CD4-positive, alpha-beta T cell treated with Interleukin-17A for 1 hour (primary cell): ENCODE measurements at places on chromosomes 5 and 9.
A peak's percentile ranks its signal among the peaks of the same experiment; 100 is the strongest.

DNA sequence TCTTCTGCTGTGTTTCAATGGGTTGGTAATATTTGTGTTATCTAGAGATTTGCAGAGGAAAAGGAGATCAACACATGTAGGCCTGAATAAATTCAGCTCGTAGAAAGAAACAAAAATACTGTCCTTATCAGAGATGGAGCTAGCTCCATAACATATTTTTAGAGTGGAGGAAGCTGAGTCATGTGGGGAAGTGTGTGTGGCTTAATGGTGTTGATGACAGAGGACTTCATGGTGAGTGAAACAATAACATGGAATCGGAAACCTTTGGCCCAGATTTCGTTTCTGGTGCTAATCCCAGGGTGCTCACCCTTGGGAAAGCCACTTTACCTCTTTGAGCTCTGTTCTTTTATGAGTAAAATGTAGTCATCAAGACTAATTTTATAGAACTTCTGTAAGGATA lies 825.0 kb downstream of the TLR4 start:
- no peak for DNase-seq

DNA sequence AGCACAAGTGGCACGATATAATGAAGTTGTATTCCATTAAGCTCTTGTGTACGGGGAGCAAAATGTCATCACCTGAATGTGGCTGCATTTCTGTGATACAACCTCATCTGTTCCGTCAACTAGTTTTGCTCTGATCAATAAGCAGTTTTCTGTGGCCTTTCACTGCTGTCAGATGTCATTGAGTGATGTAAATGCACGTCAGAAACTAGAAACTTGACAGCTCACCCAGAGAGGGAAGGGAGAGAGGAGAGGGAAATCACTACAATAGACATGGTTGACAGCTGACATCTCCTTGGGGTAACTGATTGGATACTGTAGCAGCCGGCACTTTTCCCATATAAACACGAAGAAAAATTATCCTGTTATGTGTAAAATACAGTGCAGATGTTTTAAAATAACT lies 62.7 kb downstream of the SNX24 start:
- DNase-seq: no peak

GRCh38 chr5:63963080-63963735 lies 963 bp upstream of the HTR1A start:
- peak; percentile 1 for DNase-seq

DNA sequence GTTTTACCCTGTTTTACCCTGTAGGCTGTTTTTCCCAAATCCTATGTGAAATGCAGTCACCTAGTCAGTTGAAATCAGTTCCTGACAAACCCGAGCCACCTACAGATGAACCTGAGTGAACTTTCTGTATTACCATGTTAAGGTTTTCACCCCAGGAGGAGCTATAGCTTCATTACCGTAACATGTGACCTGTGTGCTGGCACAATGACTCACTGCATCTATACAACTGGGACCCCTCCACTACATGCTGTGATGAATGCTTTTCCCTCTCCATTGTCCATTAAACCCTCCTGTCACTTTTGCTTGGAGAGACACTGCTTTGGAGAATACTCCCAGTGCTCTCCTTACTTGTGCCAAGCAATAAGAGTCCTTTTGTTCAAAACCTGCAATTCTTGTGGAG lies 1974.8 kb downstream of the EFNA5 start:
- no peak for DNase-seq

GRCh38 chr5:64869419-64869818 lies 100.7 kb downstream of the CWC27 start:
- DNase-seq: no peak

- DNase-seq: no peak
These were observed 42.8 kb downstream of the WDR41 start for GRCh38 chr5:77449277-77449676.

DNA sequence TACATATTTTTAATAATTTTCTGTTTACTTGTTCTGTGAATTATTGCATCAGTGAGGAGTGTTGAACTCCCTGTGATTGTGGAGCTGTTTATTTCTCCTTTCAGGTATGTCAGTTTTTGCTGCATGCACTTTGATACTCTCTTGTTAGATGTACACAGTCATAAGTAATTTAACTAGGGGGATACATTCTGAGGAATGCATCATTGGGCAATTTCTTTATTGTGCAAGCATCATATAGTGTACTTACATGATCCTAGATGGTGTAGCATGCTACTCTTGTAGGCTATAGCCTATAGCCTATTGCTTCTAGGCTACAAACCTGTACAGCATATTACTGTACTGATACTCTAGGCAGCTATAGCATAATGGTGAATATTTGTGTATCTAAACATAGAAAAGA lies 9.5 kb downstream of the DENND4C start:
- DNase-seq: no peak

DNA sequence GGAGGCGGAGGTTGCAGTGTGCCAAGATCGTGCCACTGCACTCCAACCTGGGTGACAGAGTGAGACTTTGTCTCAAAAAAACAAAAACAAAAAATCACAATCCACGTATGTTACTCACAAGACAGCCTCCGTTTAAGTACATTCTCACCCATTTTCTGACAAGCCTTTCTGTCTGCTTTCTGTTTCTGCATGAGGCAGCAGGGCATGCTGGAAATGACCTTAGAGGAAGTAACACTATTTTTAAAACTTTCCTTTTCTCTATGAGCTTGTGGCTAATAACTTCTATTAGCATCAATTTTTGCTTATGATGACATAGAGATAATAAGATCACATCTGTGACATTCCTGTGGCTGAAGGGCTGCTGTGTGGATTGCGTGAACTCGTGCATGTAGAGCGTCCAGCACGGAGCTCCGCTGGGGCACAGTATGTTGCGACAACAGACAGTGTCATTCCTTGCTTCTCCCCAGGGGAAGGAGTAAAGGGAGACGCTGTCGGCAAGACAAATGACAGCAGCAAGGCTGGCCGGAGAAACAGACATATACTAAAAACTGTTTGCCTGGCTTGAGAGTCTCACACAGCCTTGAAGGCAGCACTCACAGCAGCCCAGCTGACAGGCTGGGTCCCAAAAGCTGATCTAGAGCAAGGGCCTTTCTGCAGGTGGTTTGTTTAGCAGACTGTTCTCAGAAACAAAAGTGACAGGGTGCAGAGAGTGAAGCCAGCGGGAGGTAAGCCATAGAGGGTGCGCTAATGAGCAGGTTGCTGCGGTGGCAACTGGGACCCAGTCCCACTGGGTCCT lies 1.6 kb downstream of the BTNL3 start:
- DNase-seq: no peak

- no peak for DNase-seq
These were observed 2.8 kb upstream of the PPP1R26 start for GRCh38 chr9:135476561-135477355.

DNA sequence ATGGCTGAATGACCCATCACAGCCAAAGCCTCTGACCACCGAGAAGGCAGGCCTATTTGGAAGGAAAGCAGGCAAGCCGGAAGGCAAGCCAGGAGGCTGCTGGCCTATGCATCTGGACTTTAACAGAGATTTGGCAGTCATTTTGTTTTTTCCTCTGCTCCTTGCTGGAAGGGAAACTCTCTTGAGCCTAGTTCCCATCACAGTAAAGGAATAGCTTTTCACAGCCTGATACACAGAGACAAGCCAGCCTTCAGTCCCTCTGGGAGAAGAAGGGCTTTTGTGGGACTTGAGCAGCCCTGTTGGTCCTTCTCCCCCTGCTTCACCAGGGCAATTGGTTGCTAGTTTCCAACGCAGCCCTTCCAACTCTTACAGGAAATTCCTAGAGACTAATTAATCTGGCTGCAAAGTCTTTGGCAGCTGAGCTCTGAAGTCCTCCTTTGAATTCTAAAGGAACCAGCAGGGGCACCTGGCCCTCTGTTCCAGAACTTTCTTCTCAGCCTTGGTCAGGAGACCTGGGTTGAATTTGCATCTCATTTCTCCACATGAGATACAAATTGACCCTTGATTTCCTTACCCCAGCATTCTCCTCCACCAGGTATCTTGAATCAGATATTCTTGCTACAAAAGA lies 157.3 kb upstream of the EPB41L4A start:
- DNase-seq: no peak

GRCh38 chr9:93197670-93198069 lies 13.7 kb downstream of the WNK2 start:
- DNase-seq: no peak

DNA sequence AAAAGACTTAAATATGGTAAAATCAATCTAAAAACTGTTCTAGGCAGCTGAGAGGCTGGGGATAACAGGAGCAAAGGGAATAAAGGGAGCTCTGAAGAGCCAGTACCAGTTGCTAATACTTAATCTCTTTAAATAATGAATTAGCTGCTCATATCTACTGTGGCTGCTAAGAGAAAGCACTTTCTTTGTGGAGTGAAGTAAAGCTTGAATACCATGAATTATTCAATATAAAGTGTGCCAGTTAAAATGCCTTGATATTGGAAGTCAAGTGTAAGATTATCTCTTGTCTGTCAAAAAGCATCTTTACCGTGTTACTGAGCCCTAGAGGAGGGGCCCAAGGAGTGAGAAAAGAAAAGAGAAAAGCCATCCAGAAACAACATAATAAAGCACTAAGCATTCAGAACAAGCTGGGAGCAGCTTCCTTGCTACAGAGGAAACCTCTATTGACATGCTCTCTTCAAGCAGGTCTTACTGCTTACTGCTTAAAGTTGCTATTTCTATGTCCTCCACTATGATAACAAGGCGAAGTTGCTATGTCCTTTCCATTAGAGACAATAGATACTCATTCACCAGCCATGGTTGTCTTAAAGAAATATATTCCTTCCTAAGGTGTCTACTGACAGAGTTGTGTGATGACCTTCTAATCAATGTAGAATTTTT lies 297.4 kb downstream of the CETN3 start:
- no peak for DNase-seq

DNA sequence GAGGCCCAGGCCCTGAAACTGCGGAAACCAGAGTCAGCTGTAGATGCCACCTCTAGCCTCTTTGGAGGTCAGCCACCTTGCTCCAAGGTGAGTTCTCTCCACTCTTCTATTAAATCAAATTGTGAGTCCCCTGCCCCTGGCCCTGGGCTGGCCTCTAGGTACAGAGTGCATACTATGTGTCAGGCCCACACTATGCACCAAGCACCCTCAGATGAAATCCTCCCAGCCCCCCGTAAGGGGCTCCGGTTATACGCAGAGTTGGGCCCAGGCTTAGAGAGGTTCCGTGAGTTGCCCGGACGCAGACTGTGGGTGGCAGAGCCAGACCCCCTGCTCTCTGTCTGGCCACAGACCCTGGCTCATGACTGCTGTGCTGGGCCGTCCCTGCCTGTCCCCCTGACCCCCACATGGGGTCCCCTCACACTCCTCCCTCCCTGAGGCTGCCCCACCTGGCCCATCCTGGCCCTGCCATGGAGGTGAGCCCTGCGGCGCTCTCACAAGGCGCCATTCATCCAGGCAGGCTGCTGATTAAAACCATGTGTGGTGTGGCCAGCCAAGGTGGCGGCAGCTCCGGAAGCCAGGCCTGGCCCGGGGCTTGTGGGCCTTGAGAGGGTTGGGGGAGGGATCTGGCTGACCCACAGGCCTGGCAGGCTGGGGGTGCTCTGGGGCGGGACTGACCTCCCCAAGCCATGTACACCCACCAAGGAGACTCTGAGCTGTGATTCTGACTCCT lies 65.5 kb upstream of the SYNPO start:
- DNase-seq: no peak
